Stimulated activated CD4-positive, alpha-beta T cell treated with anti-CD3 and anti-CD28 coated beads, Interleukin-1b, Interleukin-23, amount 100 ng/mL, for 4 hours (primary cell): ENCODE measurements at places on chromosomes 5 and 9.

GRCh38 chr9:123287639-123288038 lies 19.3 kb upstream of the STRBP start:
- no peak for DNase-seq

DNA sequence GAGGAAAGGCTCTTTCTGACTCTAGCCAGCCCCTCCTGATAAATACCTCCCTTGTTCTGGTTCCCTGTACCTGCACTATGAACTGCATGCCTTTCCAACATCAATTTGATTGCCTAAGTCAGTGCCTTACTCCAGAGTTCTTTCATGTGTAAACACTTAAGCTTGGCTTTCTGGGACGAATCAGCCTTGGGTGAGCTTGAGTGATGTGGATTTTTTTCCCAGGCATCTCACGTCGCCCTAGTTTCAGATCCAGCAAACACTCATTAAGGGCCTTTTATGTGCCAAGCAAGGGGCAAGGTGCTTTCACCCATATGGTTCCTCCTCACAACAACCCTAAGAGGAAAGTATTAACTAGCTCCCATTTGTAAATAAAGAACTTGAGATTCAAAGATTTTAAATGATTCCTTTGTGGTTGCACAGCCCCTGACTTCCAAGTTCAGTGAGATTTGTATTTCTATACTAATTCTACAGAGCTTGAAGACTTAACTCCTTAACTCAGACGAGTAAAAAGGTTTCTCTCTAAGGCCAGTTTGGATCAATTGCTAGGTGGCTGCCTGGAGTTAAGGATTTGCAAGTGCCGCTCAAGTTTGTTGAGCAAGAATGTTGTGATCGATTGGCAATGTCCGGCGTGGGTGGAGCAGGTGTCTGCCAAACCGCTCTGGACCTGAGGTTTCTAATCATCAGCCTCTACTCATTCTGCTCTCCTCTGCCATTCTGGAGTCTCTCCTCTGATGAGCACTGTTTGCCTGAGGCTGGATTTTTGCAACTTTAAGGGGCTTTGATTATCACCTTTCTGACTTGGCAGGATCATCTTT lies 20.2 kb upstream of the TJP2 start:
- no peak for DNase-seq

DNA sequence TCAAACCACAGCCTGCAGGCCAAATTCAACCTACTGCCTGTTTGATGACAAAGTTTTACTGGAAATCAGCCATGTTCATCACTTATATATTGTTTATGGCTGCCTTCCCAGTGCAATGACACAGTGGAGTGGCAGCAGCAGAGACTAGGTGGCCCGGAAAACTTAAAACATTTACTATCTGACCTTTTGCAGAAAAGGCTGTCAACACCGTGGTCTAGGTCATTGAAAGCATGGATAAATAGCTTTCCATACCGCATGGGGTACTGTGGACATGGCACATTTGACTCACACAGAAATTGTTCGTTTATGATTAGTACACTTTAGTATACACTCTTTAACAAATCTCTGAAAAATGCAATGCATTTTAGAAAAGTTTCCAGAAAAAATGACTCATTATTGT lies 298.3 kb upstream of the EFNA5 start:
- DNase-seq: no peak

- DNase-seq: no peak
These were observed 451.1 kb downstream of the EBF1 start for GRCh38 chr5:158648631-158649030.

GRCh38 chr9:3946840-3947587 lies 352.9 kb downstream of the GLIS3 start:
- no peak for DNase-seq

DNA sequence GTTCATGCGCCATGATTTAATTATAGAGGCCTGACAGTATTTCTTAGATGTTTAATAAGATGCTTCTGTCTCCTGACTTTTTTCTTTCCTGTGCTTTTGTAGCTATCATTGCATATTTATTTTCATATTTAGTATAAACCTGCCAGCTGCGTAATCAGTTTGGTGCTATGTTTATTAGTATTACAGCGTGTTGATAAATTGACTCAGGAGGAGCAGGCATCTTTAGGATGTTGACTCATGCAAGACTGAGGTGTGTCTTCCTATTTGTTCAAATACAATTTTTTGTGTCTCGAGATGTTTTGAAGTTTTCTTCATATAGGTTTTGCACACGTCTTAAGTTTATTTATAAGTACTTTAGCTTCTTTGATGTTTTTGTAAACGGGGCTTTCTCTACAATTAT lies 35.9 kb upstream of the EXOC3 start:
- no peak for DNase-seq

DNA sequence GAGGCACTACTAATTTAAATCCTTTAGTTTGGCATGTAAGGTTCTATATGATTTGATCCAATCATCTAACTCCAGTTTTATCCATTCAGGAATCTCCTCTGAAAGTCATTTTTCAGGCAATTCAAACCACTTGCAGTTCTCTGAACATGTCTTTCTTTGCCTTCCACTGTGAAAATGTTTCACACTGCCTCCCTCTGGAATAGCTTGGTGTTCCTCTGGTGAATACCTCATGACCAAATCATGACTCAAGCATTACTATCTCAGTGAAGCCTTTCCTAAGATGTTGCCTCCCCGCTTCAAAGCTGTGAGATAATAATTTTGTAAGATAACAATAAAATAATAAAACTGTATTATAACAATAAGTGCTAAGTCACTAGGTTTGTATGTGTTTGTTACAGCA lies 981.1 kb downstream of the DTWD2 start:
- no peak for DNase-seq

DNA sequence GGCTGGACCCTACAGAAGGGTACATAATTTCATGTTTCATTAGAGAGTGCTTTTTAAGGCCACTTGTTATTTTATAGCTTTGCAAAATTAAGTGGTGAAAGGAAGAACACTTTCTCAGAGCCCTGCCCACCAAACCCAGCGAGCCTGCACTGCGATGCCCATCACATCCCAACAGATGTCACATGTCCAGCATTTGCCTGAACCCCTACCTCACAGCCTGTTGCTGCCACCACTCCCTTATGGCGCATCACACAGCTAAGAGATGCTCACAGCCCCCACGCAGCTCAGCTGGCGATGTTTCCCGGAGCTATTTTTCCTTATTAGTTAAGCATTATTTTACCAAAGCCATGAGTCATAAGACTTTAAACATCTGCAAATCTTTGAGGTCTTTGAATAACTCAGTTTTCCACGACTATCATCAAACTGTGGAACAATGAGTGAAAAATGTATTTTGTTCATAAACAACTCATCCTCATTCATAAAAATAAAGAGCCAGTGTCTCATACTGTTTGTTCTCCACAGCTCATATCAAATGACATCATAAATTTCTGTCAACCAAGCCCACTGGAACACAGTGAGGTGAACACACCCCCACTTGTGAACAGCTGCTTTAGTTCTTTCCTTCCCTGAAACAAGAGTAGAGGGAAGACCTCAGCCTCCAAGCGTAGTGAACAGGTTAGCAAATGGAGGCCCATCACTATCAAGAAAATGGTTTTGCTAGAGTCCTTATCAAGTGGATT lies 104.9 kb downstream of the SYK start:
- DNase-seq: no peak

DNA sequence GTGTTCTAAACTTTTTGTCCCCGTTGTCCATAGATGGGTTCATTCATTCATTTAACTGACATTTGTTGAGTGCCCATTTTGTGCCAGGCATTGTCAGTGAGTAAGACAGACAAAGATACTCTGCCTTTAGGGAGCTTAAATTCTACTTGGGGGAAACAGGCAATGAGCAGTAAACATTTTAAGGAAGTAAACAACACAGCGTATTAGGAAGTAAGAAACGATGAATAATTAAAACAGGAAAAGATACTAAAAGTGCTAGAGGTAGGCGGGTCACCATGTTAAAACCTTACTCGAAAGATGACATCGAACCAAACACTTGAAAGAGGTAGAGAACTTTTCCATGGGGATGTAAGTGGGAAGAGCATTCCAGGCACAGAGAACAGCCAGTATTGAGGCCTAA lies 5.5 kb upstream of the MAML1 start:
- DNase-seq: no peak

DNA sequence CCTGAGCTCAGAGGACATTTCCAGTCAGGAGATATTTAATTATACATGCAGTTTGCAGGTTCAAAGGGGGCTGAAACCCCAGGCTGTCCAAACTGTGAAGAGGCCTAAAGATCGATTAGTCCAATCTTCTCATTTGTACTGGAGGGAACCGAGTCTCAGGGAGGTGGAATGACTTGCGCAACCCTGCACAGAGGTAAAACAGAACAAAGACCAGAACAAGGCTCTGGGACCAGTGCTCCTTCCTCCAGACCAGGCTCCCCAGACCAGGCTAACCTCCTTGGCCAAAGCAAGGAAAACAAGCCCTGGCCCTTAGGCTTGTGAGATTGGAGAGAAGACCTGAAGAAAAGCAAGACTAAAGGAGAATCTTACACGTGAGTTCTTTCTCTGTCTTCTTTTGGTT lies 120.8 kb downstream of the ENC1 start:
- no peak for DNase-seq

GRCh38 chr9:6243746-6244145 lies 28.1 kb downstream of the IL33 start:
- no peak for DNase-seq

DNA sequence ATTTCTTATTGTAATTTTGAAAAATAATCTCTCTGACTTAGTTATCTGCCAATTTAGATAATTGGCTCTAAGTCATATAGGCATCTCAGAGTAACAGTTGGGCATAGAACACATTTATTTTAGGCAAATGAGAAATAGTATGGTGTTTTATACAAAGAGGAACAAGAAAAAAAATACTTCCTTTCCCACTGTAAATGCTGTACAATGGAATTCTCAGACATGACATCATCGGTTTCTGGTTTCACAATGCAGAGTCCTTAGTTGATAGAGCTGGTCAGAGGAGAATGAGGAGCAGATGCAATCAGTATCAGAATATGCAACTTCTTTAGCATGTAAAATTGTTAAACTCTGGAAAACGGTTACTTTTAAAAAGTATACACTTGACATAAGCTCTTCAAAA lies 49.4 kb downstream of the PLK2 start:
- no peak for DNase-seq

DNA sequence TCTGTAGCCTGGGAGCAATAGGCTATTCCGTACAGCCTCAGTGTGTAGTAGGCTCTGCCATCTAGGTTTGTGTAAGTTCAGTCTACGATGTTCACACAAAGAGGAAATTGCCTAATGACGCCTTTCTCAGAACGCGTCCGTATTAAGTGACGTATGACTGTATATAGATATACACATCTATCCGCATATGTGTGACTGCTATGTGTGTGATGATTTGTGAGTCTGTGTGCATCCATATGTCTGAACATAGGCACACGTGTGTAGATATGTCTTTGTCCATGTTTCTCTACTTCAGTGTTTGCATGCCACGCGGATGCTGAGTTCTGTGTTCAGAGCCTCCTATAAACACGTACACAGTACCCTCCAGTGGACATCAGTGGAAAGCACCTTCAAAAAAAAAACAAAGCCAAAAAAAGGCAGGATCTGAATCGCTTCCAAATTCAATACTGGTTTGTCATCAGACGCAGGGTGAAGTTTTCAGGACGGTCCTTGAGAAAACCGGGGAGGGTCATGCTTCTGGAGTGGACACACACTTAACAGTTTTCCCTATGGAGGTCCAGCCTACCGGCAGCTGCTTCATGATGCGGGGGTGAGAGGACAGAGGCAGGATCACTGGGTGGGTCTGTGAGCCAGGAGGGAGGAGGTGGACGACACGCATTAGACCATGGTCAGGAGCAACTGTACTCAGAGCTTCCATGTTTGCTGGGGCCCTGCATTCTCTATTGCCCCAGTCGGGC lies 29.5 kb upstream of the ALDH1B1 start:
- DNase-seq: no peak

DNA sequence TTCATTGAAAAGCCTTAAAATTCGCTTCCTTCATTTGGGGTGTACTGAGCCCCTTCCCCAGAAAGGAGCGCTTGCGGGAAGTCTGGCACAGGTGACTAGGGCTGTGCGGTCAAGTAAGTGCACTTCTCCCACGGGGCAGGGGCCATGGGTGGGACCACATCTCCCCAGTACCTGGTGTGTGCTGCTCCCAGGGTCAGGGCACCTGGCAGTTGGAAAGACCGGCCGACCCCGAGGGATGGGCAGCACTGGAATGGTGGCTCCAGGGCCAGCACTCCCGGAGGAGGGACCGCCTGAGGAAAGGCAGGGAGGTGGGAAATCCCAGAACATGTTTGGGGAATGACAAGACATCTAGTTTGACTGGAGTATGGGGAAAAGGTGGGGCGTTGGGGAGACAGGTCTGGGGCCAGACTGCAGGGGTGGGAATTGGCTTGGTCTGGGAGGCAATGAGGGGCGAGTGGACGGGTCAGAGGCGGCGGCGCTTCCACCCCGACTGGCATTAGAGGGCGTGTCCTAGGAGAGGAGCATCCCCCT lies 727 bp upstream of the GLIPR2 start:
- no peak for DNase-seq
